Retinal pigment epithelial cell (primary cell): ENCODE measurements at places on chromosomes 5 and 9.

DNA sequence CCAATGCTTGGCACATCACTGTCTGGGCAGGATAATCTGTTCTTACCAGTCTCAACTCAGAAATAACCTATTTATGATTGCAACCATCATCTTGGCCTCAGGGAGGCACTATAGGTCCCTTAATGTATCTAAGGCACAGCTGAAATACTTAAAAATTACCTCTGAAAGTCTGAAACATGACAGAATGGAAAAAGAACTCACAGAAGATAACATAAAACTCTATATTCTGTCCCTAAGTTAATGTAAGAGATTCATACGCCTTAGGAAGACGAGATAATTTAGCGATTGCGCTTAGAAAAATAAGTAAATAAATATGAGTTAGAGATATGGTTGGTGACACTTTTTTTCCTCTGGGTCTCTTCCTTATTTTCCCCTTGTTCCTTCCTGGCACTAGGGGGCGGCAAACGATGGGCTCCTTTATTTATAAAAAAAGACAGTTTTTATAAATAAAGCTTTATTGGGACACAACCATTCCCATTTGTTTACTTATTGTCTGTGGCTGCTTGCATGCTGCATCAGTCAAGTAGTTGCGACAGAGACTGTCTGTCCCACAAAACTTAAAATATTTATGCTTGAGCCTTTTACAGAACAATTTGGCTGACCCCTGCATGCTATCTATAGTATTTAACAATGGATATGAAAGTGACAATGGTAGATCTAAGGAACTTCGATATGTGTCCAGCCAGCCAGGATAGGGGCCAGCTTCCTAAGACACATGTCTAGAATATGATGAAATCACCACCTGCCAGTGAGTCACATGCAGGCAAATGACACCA is 79.6 kb downstream of the PDE4D start:
- DNase-seq: peak; percentile 28

GRCh38 chr5:143399616-143400540 is 3.6 kb downstream of the NR3C1 start:
- no peak for DNase-seq

DNA sequence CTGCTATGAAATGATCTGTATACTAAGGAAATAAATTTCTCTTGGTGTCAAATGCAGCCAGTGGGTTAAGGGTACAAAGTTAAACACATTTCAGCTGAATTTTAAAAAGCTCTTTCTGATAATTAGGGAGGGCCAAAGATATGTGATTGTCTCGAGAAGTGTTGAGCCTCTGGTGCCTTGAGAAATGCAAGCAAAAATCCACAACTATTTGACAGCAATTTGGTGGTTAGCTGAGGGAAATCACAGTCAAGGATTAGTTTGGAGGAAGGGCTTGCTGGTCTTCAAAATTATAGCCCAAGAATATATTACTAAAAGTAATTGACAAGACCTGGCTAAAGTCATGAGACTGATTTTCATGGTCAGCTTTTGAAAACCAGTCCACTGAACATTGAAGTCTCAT is 255.7 kb upstream of the PPP1R2B start:
- DNase-seq: no peak

- no peak for DNase-seq
Observed at GRCh38 chr5:14239404-14239803, 96.3 kb downstream of the TRIO start.

DNA sequence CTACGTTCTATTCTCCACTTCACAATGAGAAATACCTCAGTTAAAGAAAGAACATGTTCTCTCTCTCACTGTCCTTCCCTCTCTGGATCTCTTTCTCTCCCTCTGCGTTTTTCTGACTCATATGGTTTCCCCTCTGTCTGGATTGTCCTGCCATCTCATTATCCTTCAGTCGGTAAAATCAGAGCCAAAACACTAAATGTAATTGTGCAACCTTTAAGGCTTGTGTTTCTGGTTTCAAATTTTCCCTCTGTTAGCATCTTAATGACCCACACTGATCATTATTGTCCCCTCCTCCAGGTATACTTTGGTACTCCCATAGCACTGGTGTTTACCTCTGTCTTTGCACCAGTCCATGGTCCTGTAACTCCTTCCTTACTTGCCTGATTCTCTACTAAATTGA is 509.4 kb upstream of the C9orf72 start:
- no peak for DNase-seq

- no peak for DNase-seq
Observed at GRCh38 chr5:120241400-120241799, 222.7 kb upstream of the PRR16 start.

GRCh38 chr5:41707853-41708603 is 162.2 kb downstream of the OXCT1 start:
- DNase-seq: peak; percentile 13

DNA sequence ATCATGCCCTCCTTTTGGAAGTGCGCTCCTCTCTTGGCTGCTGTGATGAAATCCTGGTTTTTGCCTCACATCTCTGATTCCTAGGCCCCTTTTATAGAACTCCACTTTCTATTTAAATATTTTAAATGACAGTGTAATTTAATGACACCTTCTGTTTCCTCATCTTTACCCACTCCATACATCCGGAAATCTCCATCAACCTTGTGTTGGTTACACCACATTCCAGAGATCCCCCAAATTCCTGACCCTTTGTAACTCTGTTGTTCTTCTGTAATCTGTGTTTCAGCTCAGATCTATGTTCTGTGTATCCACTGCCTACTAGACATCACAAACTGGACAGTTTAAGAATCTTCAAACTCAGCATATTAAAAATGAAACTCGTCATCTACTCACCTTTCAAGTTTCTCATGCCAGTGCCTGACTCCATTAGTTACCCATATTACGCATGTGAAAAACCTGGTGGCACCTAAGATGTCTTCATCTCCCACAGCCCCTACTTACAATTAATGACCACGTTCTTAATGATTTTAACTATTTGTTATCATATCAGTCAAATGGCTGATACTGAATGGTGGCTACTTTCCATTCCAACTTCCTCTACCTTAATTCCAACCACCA is 25.1 kb downstream of the PARP8 start:
- no peak for DNase-seq
